Caco-2 (cell line): ENCODE measurements at places on chromosomes 5 and 9. TPM values are rescaled to one million over a fixed set of nuclear protein-coding genes. Genes with fewer than 3 reads are reported as not detected.

The GABRA6 gene
- total RNA-seq = not detected in 2 replicates

The PCDHA1 gene
- total RNA-seq = 0.07 TPM in 1 of 2 replicates, not detected in the other

GRCh38 chr9:108549184-108549583 is 306.6 kb downstream of the ACTL7B start:
- no peak for DNase-seq

DNA sequence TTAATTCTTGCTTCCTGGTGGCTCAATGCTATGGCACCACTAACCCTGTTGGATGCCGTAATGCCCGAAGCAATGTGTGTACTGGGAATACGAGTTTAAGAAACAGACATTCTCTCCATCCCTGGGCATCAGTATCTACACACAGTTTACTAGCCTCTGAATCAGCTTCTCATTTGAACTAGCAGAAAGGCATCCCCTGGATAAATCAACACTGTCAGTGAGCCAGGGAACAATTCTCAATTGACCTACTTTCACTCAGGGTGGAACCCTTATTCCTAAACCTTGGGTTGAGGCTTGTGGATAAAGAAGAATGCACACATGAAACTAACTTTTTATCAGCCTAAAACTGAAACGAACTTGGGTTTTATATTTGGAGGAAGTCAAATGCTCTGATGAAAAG is 331.0 kb downstream of the GADD45G start:
- no peak for DNase-seq

DNA sequence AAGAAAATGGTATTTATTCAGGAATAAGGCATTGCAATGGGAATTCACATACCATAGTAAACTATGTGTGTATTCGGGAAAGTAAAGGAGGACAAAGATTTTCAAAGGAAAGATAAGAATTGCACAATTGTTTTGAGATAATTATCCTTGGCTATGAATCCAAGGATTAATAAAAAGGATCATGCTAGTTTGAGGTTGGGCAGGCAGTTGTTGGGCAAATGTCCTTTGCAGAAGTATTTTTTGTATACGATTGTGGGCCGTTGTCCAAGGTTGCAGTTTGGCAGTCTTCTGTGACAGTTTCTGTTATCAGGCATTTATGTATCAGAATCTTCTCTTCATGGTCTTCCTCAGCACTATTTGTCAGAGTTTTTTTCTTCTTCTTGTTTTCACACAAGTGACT is 10.6 kb upstream of the UBAP2 start:
- DNase-seq = no peak

DNA sequence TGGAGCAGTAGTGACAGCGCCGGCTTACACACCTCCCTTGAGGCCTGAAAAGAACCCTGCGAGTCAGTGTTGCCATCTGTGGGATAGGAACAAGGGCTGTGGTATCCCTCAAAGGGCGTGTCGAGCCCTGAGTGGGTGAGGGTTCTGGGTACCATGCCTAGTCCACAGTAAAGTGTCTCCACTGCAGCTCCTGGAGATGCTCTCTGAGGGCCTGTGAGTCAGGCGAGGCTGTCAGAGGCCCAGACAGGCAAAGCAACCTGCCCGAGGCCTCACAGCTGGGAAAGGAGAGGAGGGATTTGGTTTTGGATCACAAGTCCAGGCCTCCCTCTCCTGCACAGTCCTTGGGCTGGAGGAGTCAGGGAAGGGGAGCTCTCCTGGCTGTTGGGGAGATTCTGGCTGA is 6.1 kb downstream of the PRRX2 start:
- no peak for DNase-seq
